Stimulated activated naive B cell treated with anti-CD40 and anti-IgM and Interleukin-4, amounts not matched to agents 10 μg/mL and 1 μg/mL and 100 μg/mL, for 72 hours (primary cell): ENCODE measurements at places on chromosomes 16 and 17.
A peak's percentile ranks its signal among the peaks of the same experiment; 100 is the strongest.

GRCh38 chr16:48109475-48109874 lies 46.3 kb downstream of the ABCC12 start:
- no peak for DNase-seq

DNA sequence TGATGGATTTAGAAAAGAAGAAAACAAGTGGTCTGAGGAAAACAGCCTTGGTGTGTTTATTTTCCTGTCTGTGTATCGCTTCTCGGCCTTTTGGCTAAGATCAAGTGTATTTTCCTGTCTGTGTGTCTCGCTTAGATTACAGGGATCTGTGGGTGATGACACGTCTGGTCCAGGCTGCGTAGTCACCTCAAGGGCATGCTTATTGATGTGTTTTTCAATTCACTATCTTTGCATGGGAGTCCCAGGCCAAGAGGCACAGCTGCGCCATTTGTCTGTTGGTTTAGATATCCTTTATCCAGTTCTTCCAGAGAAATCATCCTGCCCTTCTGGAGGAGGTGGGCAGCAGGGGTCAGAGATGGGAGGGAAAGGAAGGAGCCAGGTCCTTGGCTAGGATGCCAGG lies 47.1 kb upstream of the STH start:
- DNase-seq, result no peak

- no peak for DNase-seq
These were observed 50.5 kb downstream of the DYNLRB2 start for GRCh38 chr16:80591071-80591915.

- DNase-seq, result peak; percentile 9
These were observed 2.0 kb upstream of the CD300H start for GRCh38 chr17:74569020-74570003.

GRCh38 chr17:9183306-9183705 lies 162.0 kb downstream of the NTN1 start:
- no peak for DNase-seq

DNA sequence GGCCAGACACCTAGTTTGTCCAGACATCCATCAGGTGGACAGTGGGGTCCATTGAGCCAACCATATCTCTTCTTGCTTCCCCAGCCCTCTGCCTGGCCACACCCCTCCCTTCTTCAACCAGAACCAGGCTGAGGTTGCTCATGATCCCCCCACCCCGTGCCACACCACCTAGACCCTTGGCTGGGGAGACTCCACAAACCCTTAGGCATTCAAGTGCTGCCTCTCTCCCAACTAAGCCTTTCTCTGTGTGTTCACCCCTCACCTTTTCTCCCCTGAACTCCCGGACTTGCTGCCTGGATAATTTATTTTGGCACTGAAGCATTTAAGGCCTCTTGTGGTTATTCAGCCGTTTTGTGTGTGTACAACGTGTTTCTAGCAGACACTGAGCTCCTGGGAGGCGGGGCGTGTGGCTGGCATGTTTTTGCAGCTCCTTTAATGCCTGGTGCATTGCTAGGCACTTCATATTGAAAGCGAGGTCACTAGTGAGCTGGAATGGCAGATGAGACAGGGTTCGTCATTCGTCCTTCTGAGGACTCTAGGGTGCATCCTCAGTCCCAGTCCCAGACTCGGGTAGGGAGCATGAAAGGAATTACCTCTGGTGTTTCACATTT lies 28.7 kb downstream of the CACNA1G start:
- DNase-seq, result no peak

DNA sequence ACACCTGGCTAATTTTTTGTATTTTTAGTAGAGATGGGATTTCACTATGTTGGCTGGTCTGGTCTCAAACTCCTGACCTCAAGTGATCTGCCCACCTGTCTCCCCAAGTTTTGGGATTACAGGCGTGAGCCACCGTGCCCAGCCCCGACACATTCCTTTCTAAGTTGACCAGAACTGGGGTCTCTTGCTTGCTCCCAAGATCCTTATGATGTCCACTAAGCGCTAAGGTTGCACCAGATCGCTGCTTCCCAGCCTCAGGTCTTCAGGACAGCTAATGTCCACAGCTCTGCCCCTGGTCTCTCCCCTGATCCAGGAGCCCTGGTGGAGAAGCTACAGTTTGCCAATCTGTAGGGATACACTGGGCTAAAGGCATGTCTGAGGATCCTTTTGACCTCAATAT lies 29.5 kb downstream of the NSMCE1 start:
- DNase-seq, result no peak

DNA sequence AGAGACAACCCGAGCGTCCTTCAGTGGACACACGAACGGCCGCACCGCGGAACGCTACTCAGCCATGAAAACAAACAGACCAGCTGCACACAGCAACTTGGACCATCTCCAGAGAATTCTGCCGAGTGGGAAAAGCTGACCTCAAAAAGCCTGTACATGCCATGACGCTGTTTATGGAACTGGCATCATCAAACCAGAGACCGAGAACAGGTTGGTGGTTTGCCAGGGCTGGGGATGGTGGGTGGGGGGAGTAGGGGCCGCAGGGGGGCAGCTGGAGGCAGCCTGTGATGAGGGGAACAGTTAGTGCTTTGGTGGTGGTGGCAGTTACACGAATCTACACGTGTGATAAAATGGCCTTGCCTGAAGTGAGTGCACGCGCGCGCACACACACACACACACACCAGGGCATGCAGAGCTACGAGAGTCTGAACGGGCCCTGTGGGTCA lies 169.8 kb downstream of the LAT start:
- DNase-seq, result no peak

DNA sequence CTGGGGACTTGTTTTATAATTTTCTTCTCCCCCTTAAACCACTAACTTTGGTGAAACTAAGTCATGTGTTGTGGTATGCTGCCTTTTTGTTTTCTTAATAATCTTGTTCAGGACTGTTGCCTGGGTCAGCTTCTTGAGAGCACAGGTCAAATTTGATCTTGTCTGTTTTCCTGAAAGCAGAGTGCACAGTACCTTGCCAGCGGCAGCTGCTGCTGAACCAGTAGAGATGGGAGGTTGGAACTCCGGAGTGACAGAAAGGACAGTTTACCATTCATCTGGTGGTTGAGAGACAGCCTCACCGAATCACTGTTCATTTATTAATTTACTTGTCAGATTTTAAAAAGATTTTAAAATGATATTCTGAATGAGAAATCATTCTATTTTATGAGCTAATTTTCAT lies 125.0 kb downstream of the PHKB start:
- no peak for DNase-seq

- DNase-seq, result no peak
These were observed 15.6 kb upstream of the BCAR1 start for GRCh38 chr16:75266738-75267630.

- DNase-seq, result no peak
These were observed 1.4 kb upstream of the ITGB3 start for GRCh38 chr17:47252209-47252608.

DNA sequence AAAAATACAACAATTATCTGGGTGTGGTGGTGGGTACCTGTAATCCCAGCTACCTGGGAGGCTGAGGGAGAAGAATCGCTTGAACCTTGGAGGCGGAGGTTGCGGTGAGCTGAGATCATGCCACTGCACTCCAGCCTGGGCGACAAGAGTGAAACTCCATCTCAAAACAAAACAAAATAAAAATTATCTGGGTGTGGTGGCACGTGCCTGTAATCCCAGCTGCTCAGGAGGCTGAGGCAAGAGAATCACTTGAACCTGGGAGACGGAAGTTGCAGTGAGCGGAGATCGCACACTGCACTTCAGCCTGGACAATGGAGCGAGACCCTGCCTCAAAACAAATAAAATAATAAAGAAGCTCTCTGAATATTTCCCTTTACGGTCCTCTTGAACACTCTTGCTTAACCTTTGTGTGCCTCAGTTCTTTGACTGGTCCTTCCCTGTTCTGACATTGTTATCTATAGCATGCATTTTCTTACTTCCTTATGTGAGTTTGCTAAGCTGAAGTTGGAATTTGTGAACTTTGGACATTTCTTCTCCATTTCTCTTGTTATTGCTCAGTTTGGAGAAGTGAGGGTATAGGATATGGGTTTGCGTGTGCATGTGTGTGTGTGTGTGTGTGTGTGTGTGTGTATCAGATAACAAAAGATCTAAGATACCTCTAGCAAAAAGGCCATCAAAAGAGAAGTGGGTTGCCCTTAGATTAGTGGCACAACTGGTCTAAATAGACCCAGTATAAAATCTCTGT lies 29.7 kb upstream of the WSB1 start:
- no peak for DNase-seq

DNA sequence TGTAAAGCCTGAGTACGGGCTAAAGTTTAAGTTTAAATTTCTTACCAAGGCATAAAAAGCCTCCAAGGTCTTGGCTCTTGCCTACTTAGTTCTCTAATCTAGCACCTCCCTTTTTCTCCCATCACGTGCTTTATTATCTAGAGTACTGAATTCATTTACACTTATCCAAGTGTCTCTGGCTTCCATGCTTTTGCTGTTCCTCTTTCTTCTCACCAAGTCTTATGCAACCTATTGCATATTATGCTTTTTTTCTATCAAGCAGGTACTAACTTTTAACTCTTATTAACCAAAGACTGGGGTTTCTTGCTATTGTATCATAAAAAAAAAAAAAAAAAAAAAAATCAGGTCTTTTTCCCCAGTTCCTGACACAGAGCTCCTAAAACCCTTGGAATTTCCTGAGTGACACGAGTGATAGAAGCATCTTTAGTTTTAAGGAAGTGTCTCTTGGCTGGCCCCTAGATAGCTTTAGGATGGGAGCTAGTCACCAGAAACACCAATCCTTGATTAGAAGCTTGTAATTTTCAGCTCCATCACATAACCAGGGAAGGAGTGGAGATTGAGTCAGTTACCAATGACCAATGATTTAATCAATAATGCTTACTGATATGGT lies 44.9 kb downstream of the SSH2 start:
- no peak for DNase-seq

GRCh38 chr17:81063106-81064093 lies 28.4 kb downstream of the BAIAP2 start:
- no peak for DNase-seq

GRCh38 chr17:13346592-13346991 lies 255.1 kb downstream of the HS3ST3A1 start:
- DNase-seq, result no peak

- no peak for DNase-seq
These were observed 408 bp downstream of the LMF1 start for GRCh38 chr16:970386-970765.

DNA sequence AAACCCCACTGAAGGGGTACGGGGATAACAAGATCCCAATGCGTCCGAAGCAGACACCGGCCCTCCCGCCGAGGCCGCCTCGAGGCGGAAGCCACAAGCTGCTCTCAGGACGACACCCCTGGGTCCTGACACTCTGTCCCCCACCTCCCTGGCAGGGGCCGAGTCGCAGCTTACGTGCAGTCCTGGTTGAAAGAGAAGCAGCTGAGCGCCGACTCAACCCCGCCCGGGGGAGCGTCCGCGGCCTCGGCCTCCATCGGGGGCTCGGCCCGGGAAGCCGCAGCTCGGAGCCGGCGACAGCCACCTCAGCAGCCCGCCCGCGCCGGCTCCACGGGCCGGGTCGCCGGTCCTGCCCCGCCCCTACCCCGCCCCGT lies at the start of gene WIPI1:
TSS of gene WIPI1 (minus strand) at position 329 of the 371 bp plus-strand sequence. CDS start at position 254, 75 bp downstream.
- peak; percentile 56 for DNase-seq

- DNase-seq, result no peak
These were observed 17.8 kb upstream of the CIBAR2 start for GRCh38 chr16:85129876-85130704.

DNA sequence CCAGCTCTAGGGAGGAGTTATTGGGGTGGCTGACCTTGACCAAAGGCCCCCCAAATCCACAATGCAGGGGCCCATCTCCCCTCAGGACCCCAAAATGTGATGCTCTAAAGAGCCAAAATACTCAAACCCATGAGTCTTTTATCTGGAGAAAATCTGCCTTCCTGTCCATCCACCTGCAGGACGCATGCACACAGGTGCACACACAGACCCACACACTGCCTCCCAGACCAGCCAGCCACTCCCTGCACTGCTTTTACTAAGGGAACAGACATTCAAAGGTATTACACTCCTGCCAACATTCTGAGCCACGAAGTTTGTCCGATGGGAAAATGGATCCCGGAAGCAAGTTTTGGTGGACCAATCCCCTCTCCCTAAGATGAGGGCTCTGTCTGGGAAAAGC lies 76.1 kb upstream of the CDH5 start:
- DNase-seq, result no peak

DNA sequence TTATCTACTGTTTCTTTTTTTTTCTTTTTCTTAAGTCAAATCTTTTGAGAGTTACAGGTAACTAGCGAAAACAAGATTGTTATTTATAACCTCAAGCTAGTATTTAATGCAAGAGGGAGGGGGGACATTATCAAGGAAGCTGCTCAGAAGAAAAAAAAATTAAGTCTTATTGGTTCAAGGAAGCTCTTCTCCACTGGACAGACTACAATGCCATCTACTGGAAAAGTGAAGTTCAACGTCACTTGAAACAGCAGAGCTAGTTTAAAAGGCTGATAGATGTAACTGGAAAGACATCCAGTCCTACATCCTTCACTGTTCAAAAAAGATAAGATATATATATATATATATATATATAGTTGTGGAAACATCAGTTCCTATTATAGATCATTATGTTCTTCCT lies 418.0 kb upstream of the PSMD7 start:
- DNase-seq, result no peak

DNA sequence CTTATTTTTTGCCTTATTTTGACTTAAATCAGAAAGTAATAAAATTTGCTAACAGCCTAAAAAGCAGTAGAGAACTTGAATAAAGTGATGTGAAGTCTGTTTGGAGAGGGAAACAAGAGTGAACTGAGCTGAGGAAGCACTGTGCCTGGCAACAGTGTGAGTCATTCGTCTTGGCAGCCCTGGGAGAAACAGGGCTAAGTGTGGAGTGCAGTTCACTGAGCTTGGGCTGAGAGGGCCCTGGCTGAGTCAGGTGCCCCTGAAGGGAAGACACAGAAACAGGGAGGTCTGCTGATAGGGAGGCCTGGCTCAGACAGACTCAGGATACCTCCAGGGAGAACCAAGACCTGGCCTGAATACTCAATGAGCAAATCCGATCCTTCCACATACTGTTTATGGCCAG lies 132.1 kb downstream of the HS3ST4 start:
- DNase-seq, result no peak

GRCh38 chr16:87541872-87542234 lies 49.0 kb upstream of the ZCCHC14 start:
- no peak for DNase-seq

GRCh38 chr16:48252013-48252412 lies 4.7 kb upstream of the ABCC11 start:
- DNase-seq, result no peak

GRCh38 chr17:20944014-20944865 lies 98.6 kb downstream of the USP22 start:
- DNase-seq, result peak; percentile 12

GRCh38 chr16:6446370-6446769 lies 886.3 kb upstream of the RBFOX1 start:
- no peak for DNase-seq
